ENCODE measurements at places on chromosomes 7 and 10.

GRCh38 chr7:108653526-108653925, 83.9 kb downstream of the DNAJB9 start:
- DNase-seq = no peak

DNA sequence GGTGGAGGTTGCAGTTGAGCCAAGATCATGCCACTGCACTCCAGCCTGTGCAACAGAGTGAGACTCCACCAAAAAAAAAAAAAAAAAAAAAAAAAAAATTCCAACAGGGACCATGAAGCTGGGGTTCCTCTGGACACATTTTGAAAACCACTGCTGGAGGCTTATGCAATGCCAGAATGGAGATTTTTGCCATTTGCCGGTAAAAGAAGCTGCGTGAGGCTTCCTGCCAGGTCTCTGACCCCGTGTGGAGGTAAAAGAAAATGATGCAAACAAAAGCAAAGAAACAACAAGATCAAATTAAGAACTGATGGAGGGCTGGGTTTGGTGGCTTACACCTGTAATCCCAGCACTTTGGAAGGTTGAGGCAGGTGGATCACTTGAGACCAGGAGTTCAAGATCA, 30.5 kb upstream of the PDZD8 start:
- DNase-seq = no peak

DNA sequence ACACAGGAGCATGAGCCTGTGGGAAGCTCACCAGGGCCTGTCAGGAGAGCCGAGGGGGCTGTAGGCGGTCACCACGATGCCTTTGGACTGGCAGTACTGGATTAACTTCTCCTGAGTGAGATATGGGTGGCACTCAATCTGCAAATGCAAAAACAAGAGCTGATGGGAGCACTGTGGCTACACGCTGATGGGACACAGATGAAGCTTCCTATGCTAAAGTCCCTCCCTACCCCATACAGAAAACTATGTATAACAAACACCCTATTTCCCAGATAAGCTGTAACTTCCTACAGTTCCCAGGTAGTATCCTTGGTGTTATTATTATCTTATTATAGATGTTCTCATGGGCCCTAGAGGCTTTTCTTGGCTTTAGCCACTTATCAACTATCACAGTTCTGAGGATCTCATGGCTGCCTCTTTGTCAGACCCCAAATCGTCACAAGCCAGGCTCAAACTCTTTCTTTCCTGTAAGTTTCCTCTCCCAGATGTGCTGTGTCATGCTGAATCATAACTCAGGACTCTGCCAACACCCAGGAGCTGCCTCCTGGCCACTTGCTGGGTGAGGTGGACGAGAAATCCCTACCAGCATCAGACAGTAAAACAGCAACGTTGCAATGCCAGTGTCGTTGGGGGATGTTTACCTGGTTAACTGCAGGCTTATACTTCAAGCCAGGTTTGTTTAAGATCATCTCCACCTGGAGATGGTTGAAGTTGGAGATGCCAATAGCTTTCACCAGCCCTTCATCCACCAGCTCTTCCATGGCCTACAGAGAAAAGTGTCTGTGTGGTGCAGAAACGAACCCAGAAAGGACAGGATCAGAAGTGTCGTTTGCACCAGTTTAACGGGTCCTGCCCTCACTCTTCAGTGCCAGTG, 10.3 kb downstream of the AKR1B1 start:
- peak; percentile 86 for DNase-seq

GRCh38 chr7:66110856-66111255, 3.8 kb upstream of the CRCP start:
- DNase-seq = peak; percentile 93

DNA sequence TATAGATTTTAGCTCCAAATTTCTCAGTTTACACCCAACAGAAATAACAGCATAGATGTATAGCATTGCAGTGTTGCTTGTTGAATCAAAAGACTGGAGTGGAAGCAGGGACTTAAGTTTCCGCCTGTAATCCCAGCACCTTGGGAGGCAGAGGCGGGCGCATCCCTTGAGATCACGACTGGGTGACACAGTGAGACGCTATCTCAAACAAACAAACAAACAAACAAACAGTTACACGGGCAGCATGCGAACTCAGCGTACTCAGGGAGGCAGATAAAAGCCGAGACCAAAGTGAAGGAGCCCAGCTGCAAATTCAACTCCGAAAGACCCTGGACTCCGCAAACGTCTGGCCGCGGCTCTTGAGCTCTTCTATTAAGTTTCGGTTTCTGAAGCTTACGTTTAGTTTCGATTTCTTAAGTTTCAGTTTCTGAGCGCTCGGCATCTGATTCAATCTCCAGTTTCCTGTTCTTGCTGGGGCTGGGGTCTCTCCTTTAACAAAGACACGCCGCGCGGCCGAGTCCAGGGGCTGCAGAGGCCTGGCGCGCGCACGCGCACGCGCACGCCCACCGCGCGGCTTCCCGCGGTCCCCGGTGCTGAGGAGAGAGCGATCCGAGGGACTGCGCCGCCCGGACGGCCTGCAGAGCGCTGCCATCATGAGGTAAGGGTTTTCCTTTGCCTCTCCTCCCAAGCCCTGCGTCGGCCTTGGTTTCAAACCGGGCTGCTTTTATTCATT, at the start of gene IFIT5:
Gene IFIT5 (plus strand): TSS at position 423 of the 733 bp plus-strand sequence. CDS start 231 bp downstream, at position 654.
- peak; percentile 80 for DNase-seq

DNA sequence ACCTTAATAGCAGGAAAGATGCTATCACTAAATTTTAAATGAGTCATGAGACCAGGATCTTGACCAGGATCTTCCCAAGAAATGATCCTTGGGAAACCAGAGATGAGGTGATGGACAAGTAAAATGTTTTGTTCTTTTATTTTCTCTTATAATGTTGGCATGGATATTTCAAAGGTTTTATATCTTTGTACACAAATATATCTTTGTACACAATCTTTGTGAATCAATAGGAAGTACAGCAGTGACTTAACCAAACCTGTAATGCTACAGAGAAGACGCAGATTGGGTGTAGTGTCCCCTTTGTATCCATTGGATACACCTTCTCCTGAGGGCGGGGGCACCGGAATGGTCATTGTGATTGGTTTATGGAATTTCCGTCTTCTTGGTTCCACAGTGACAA, 180.1 kb upstream of the CCDC6 start:
- no peak for DNase-seq

- no peak for DNase-seq
Measured at GRCh38 chr10:64374346-64374745, 853.1 kb downstream of the REEP3 start.

GRCh38 chr7:7719236-7719635, 829 bp upstream of the RPA3 start:
- peak; percentile 95 for DNase-seq

DNA sequence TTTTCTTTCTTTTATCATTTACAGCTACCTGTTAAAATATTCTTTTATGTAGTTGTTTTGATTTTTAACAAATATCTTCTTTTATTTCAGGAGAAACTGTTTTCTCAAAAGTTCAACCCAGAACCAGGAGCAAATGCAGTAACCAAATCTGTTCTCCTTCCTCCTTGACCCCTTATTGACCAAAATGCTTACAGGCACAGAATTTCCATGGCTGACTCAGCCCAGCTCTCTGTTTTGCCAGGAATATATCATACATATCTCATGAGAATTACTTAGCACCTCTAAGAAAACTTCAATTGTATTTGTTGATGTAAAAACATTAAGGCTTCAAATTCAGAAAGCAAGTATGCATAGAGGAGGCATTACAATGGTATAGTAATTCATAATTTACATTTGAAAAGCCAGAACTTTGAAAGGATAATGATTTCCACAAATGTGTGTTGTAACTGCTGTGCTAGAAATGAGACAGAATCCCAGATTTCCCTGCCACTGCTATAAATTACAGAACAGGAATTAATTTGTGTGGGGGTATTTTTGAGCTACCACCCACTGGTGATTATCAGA, 2.2 kb downstream of the GSAP start:
- peak; percentile 46 for DNase-seq

DNA sequence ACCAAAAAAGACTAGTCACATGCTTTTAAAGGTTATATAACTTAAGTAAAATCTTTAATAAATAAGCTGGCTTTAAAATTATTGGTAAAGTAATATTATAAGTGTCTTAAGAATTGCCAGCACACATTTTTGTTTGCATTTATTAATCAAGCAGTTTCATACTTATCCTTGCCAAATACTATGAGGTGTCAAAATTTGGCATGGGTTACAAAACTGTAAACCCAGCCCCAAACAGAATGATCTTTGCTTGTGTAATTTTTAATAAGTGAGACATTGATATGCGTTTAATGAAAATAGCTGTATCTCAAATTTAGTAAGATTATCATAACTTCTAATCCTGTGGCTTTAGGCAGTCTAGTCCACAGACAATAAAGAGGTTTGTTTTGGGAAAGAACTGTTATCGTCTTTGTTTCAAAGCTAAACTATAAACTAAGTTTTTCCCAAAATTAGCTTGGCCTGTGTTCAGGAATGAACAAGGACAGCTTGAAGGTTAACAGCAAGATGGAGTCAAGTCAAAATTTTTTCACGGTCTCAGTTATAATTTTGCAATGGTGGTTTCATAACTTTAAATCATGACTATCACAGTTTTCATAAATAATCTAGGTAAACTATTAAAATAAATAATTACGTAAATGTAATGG, 72.8 kb downstream of the ST8SIA6 start:
- no peak for DNase-seq

DNA sequence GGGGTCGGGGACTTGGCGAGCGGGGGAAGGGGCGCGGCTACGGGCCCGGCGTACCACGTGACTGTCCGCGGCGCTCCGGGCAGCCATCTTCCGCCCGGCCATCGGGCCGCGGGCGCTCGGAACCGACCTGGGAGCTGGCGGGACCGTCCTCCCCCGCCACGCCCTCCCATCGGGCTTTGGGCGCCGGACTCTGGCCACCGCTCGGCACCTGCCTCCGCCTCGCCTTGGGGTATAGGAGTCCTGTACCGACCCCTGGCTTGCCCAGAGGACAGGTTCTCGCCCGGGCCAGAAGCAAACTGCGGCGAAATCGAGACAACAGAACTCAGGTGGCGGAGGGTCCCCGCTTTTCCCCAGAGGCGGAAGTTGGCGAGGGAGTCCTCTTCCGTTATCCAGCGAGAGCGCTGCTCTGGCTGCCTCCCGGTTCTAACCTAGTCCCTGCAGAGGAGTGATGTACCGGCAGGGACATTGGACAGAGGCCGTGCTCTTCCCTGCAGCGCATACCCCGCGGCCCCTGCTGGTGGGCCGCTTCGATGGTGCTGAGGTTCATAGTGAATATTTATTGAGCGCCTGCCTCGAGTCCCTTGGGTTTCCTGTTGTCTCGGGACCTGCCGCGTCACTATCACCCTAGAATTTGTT, 1.2 kb upstream of the SGMS1 start:
- DNase-seq = peak; percentile 70

GRCh38 chr10:53664282-53665019, 891.9 kb upstream of the MBL2 start:
- DNase-seq = peak; percentile 0

DNA sequence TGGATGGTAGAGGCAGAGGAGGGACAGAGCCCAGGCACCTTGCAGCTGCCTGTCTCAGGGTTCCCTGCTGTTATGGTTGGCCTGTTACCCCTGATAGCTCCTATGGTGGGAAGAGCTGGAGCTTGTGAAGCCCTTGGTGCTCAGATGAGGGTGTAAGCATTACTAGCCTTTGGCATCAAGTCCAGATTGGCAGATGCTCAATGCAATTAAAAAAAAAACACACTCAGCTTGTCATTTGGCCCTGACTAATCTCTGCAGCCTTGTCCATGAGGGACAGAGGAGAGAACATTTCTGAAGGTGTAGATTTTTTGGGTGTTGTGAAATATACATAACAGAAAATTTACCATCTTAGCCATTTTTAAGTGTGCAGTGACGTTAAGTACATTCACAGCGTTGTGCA, 86.3 kb downstream of the PLPP4 start:
- DNase-seq = no peak

DNA sequence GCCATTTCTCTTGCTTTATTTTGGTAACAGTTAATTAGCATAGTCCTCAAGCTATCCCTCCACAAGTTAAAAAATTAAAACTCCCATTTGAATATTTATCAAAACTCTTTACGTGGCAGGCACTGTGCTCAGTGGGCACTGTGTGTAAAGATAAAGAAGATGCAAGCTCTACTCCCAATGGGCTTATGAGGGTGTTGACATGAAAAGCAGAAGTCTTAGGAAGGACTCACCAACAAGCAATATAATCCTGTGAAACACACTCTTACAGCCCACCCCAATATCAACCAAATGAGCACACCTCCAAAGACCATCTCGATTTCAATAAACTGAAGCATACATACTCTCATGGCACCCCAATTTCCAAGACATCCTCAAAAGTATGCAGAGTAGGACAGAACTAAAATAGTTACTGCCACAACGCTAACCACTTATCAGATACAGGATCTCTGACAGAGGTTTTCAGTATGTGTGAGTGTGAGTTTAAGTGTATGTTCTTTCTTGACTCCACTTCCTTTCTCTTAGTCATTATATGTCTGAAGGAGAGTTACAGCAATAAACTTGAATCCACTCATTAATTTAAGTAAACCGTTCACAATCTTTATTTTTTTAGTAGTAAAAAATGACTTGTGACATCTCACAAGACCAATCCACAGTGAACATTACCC, 120.0 kb downstream of the PDE1C start:
- peak; percentile 54 for DNase-seq

DNA sequence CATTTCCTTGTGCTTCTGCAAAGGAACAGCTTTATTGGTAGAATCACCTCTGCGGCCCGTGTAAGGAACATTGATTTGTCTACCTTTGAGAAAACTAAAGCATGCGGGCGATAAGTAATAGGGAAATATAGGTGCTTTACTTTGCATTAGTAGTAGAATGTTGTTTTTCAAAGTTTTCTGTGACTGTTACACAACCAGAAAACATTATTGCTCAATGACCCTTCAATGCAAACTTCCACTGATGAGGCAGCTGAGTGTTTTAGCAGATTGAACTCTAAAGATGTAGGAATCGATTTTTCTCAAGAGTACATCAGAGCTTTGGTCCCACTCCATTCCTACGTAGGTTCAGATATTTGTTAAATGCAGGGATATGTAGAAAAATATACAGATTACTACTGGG, 427.8 kb downstream of the DNAJB9 start:
- DNase-seq = no peak

GRCh38 chr10:77492368-77492994, 145.1 kb downstream of the KCNMA1 start:
- no peak for DNase-seq

- no peak for DNase-seq
Measured at GRCh38 chr10:48667960-48668590, 16.6 kb upstream of the WDFY4 start.

- peak; percentile 58 for DNase-seq
Measured at GRCh38 chr10:32981760-32982159, 23.7 kb upstream of the ITGB1 start.

- no peak for DNase-seq
Measured at GRCh38 chr10:35498693-35499092, 106.4 kb upstream of the GJD4 start.

DNA sequence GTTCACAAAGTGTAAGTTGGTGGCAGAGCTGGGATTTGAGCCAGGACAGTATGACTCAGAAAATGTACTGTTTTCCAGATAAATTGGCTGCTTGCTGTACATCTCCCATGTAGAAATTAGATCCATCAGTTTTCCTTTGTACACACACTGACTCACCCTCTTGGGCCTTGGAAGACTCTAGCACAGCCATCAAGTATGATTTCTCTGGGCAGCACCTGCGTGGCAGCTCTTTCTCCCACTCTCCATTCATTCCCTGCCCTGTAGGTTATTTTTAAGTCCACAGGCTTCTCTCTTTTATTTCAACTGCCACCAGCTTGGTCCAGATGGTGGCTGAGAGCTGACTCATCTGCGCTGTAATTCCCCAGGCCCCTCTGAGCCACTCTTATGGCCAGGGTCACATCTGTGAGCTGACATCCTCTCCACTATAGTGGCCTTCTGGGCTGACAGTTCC, 28.3 kb upstream of the SDK1 start:
- DNase-seq = peak; percentile 93

- DNase-seq = no peak
Measured at GRCh38 chr10:16852624-16853023, 35.4 kb upstream of the RSU1 start.
